ENCODE measurements at places on chromosomes 6 and 20.

GRCh38 chr20:1422753-1423152 is 29.9 kb upstream of the FKBP1A start:
- no peak for DNase-seq

- no peak for DNase-seq
Measured at GRCh38 chr6:127298475-127298874, 31.8 kb downstream of the RNF146 start.

GRCh38 chr6:33211666-33212422 is 3.5 kb downstream of the RING1 start:
- no peak for DNase-seq

DNA sequence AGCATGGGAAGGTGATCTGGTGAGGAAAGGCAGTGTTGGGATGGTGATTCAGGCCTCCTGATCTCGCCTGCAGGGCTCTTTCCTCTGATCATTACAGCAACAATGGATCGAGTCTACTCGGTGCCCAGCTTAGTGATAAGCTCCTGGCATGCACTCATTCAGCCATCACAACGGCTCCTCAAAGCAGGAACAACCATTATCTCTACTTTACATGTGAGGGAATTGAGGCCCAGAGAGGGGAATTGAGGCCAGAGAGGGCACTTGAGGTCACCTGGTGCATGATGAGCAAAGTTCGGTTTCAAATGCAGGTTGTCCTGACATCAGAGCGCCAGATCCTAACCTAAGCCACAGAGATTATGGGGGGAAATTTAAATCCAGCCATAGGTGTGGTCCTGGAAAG is 42.0 kb upstream of the BPIFA2 start:
- DNase-seq = no peak

DNA sequence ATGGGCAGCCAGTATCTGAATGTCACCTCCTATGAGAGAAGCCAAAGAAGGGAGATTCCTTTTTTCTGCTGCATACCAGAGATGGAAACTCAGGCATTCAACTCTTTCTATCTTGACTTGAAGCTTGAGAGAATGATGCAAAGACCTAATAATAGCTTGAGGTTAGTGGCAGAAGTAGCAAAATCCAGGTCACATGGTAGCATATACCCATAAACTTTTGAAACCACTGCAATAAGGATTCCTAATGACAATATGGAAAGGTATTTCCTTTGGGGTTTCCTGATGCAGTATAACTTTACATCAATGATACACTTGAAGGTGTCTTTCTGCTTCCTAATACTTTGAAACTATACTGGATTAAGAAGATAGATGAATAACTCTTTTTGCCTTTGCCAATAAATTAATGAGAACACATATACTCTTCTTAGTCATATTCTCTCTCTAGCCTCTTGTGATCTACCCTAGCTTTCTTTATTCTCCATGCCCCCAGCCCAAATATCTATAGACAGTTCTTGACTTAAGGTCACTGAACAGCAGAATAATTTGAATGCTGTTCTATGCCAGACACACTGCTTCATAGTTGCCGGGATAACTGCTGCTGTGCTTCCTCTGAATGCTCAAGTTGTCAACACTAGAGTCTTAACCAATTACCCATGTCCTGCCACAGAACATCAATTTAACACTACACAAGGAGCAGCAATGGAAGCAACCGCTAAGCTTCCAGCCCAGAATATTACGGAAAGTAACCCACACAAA is 155.5 kb upstream of the SIM1 start:
- DNase-seq = no peak

DNA sequence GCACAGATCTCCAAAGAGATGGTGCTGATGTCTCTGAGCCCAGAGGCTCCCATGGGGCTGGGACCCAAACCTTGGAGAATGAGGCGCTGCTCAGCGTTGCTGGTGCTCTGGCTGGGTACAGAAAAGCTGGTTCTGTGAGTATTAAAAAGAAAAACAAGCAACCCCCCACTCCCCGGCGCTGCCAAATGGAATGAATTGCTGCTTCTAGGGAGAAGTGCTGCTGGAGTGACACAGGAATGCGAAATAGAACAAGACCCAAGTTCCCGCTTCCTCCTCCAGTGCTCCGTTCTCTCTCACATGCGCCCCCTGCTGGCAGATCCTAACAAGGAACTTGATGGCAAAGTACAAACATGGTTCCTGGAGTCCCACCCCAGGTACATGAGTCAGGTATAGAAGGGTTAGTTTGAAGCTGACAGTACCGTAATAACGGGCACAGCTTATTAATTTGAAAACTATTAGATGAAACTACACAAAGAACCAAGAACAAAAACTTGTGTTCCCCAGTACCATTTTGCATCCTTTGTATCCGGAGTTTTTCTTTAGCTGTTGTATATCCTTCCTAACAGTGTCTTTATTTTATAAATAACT is 2.1 kb upstream of the DDX27 start:
- peak; percentile 75 for DNase-seq

DNA sequence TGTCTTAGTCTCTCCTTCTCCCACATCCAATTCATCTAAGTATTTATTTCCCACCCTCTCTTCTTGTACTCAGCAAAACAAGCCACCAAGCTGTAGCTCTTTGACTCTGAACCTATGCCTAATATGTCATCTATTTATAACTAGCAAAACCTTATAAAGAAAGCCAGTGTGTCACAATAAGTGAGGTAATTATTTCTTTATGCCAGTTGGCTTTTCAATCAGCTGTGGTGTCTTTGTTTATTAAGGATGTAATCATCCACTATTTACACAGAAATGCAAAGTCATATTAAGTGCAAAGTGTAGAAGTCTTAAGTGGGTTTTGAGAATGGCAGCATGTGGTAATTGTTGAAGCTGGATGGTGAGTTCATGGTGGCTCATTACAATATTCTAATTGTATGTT is 215.2 kb upstream of the HTR1E start:
- no peak for DNase-seq

- DNase-seq = no peak
Measured at GRCh38 chr20:60648556-60648955, 603.5 kb upstream of the CDH4 start.

All from stimulated activated naive CD4-positive, alpha-beta T cell (primary cell).